ENCODE measurements at places on chromosomes 1 and 21.

DNA sequence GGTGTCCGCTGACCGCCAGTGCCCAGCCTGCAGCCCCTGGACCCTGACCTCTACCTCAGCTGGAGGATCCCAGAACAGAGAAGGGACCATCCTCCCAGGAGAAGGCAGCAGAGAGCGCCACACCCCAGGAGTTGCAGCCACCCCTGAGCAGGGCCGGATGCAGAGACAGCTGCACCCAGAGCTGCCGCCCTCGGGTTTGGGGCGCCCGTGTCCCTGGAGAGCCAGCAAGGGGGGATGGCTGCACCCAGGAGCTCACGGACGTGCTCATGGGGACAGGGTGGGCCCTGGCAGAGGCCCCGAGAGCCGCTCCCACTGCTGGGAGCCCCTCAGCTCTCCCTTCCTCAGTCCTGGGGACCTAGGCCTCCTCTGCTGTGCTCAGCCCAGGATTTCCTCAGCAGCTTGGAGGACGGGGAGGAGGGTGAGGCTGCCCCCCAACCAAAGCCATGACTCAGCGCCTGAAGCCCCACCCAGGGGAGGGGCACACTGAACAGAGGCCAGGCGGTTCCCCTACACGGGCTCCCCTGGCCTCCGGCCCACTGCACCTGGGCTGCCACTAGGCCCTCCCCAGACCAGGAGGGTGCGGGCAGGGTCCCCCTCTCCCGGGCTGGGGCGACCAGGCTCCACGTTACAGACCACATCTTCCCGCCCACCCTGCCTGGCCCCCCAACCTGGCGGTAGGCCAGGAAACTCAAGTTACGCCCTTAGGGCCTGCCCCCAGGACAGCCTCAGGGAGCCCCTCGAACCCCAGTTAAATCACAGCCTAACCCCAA lies 2.2 kb downstream of the ACAP3 start:
- peak; percentile 58 for DNase-seq

- no peak for DNase-seq
Measured at GRCh38 chr1:184649451-184649888, 105.2 kb downstream of the EDEM3 start.

- DNase-seq: no peak
Measured at GRCh38 chr1:46536527-46536926, 14.9 kb downstream of the KNCN start.

- no peak for DNase-seq
Measured at GRCh38 chr1:100359139-100359538, 6.8 kb downstream of the CDC14A start.

DNA sequence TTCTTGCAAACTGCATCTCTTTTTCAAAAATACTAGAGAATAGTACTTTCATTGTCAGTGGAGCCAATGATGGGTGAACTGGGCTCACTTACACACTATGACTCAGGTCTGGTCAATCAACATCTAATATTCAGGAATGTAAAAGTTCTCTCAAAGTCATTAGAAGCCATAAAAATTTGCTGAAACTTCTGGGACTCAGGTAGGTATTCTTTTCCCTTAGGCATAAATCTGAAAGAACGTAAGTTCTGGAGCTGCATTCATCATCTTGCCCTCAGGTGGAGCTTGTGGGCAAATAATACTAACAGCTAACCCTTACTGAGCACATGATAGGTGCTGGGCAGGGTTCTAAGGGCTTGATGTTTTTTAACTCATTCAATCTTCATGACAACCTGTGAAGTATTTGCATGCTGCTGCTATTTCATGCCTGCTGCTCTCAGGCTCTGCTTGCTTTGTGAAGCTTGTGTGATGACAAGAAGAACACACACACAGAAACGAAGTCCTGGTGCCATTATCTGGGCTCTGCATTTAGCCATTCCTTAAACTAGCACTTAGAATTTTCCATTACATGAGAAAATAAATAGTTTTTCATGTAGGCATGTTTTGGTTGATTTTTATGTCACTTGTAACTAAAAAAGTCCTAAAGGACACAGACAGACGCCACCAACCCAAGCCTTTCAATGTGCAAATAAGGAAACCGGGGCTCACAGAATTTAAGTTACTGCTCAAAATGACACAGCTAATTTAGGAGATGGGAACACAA lies 394.2 kb upstream of the LYPLAL1 start:
- no peak for DNase-seq

DNA sequence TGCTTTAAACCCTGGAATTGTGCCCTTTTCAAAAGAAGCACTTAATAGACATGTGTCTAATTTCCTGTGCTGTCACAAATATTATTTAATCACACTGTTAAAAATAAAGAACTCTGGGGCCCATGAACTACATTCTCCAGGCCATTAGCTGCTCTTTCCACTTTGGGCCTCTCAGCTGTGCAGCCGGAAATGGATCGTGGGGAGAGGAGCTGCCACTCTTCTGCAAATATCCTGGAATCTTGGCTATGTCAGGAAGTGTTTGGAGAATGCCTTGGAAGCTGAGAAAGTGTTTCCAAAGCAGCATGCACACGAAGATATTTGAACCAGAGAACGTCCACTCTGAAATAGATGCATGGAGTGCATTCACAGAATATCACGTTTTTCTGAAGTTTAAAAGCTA lies 27.5 kb upstream of the VPS26C start:
- no peak for DNase-seq
